ENCODE measurements at places on chromosomes 6 and 20.

- DNase-seq, result no peak
Observed at GRCh38 chr20:59017493-59018231, 1.6 kb upstream of the TUBB1 start.

DNA sequence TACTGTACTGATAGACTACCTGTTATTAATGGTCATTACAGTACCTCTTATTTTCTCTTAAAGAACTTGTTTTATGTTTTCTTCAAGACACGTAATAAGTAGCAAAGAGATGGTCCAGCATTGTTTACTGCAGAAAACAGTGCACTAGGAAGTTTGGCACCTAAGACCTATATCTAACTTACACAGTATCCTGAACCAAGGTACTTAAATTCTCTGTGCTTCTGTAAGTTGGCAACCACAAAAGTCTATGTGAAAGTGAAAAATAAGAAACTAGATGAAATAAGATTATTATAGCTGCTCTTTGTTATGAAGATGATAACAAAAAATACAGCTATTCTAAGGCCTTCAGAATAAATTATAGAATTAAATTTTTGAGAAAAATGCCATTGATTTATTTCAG lies 411.7 kb upstream of the SOX4 start:
- no peak for DNase-seq

GRCh38 chr20:16615199-16615598 lies 42.0 kb upstream of the KIF16B start:
- no peak for DNase-seq

- no peak for DNase-seq
Observed at GRCh38 chr20:60447703-60448102, 489.5 kb downstream of the CDH26 start.

GRCh38 chr6:35096129-35096862 lies 44.8 kb downstream of the TCP11 start:
- DNase-seq, result no peak

DNA sequence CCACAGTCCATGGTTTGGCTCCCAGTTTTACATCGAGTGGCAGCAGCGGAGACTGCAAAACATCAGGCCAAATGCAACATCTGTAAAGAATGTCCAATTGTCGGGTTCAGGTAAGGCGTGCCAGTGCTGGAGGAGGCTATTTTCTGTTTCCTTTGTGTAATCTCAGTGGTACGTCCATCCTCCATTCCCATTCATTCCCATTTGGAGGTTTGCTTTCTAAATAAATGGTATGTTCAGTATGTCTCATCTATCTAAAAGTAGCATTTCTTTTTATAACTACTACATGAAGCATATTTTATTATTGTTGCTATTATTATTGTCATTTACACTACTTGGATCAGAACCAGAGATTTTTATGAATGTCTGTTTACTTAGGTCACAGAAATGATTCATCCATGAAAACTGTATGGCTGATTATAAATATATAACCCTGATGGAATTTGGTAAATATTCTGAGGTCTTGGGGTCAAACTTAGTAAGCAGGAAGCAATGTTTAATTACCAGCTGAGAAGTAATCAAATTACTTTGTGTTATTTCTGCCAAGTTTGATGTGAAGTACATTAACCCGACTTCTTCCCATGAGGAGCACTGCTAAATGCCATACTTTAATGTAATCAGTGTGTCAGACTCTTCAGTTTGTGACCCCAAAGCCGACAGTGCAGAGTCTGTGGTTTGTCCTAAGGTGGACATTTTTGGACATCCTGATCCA lies 512.9 kb downstream of the UTRN start:
- no peak for DNase-seq

DNA sequence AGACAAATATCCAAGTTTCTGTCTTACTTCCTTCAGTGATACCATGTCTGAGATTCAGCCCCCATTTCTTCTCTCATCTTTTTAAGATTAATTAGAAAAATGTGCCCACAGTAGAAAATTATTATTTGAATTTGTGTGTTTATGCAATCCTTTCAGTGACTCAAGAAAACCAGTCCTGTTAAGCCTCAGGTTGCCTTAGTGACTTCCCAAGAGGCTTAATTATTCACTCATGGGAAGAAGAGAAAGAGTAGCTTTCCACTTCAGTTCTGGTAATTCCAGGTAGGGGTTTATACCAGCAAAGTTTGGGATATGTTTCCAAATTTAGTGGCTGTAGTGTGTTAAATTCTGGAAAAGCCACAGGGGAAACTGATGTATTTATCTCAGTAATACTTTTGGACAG lies 149.1 kb downstream of the RIMS1 start:
- DNase-seq, result no peak
